Stromal cell of bone marrow (primary cell): ENCODE measurements at places on chromosomes 7 and 10.

- no peak for DNase-seq
These were observed 236.3 kb upstream of the ANKRD30A start for GRCh38 chr10:36888925-36889573.

GRCh38 chr10:125159486-125159931 lies 854 bp downstream of the CTBP2 start:
- DNase-seq = no peak

DNA sequence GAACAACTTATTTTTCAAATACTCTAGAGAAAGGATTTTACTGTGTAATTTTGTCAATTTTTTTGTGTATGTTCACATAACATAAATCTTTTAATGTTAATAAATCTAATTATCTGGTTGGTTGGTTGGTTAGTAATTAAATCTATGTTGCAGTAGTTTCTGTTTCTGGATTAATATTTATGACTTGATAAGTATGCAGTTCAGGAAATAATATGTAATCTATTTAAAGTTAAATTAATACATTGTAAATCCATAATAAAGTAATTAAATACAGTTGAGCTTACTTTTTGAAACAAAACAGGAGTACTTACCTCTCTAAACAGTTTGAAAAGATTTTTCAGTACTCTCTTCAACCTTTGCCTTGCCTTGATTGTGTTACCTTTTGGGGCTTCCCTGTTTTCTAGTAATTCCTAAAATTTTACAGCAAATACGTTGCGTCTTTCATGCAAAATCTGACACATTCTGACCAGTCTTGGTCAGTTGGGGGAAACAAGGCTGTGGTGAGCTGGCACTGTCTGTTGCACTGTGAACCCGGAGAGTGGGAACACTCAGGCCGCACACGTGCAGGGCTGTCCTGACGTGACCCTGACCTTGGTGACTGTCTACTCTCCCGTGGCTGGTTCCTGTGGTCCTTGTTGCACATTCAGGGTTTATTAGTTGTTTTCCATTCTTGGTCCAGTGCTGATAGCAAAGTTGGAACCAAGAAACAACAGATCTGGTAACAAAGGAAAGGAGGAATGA lies 45.6 kb upstream of the FGL2 start:
- no peak for DNase-seq

DNA sequence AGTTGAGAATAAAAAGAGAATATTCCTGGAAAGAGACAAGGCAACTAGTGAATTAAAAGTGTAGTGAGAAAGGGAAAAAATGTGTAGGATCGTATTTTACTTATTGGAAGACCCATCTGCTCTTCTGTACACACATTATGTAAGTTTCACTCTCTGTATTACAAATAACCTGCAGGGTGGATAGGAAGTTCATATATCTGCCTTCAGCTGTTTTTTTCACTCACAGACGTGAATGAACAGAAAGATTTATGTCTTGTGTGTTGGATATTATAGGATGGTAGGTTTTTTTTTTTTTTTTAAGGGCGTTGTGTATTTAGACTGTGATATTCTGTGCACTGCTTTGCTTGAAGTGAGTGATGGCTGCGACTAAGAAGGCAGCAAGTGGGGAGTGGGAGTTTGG lies 266.5 kb downstream of the AUTS2 start:
- DNase-seq = no peak

- no peak for DNase-seq
These were observed 1.5 kb upstream of the KCTD7 start for GRCh38 chr7:66627151-66627681.

GRCh38 chr7:79377097-79377496 lies 76.4 kb downstream of the MAGI2 start:
- peak; percentile 18 for DNase-seq

DNA sequence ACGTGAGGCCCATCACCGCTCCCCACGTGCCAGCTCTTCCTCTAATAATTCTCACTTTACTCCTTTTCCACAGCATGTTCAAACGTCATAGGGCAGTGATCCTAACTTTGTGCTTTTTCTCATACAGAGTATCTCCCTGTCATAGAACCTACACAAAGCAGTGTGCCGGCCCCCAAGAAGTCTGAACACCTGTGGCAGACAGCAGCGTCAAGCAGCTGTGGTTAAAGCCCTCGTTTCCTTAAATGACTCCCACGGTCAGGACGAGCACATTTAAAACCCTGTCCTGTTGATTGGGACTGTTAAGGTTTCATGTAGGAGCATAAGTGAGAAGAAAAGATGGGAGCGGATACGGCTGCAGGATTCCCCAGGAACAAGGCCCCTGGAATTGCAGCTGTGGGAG lies 267.2 kb downstream of the DIP2C start:
- no peak for DNase-seq

DNA sequence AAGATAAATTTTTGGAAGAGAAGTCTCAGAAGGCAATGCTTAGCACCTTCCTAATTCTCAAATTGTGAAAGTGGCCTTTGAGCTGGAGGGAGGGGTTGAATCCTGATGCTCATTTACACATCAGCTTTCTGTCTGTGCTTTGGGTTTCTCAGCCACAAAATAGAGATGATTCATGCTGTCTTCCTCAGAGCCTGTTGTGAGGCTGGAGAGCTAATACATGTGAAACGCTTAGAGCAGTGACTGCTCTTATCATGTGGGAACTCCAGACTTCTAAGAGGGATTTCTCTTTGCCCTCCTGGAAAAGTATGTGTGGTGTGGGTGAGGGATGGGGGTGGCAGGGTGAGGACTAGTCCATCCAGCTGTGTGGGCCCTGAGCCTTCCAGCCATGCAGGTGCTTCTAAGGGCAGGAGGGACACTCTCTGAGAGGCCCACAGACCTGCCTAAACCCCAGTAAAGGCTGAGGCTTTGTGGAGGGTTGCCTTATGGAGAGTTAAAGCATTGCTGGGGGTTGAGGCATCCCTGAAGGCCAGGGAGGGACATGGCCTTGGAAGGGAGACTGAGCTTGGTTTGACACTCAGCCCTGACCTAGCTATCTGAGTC lies 4.8 kb upstream of the EVX1 start:
- peak; percentile 62 for DNase-seq
